Activated naive CD8-positive, alpha-beta T cell treated with anti-CD3 and anti-CD28 coated beads for 36 hours (primary cell): ENCODE measurements at places on chromosomes 4 and X.

GRCh38 chrX:38409289-38409688 lies 56.9 kb downstream of the OTC start:
- no peak for DNase-seq

- no peak for DNase-seq
Observed at GRCh38 chrX:115968436-115969252, 201.9 kb upstream of the AGTR2 start.

DNA sequence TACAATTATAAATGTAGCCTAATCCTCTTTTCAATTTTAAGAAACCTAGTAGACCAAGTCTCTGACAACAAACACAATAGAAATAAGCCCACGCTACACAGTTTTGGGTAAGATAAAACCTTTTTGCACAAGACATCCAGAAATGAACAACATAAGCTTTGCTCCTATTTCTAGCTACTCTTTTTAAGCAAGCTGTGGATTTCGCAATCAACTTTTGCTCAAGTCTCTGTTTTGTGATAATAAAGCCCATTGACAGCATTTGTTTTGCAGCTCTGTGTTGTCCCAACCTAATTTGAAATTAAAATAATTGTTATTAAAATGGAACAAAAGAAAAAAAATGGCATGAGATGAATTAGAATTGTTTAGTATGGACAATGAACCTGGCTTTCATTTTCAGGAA lies 287.9 kb upstream of the PUDP start:
- no peak for DNase-seq

DNA sequence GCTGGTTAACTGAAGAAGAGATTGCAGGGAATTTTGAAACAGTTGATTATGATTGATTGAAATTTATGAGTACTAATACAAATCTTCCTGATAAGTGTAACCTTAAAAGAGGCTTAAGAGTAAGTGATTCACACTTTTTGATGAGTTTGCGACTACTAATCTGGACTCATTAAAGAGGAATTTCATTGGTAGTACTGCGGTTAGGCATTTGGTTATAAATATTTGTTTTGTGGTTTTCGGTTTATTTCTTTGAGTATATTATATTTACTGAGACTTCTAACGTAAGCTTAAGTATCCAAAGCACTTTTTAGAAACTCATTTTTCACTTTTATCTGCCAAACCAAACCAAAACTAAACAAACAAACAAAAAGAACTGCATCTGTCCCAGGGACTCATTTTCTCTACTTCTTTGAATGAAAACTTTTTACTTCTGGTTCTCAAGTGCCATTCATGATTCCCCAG lies 20.7 kb downstream of the SLIT2 start:
- DNase-seq: no peak

DNA sequence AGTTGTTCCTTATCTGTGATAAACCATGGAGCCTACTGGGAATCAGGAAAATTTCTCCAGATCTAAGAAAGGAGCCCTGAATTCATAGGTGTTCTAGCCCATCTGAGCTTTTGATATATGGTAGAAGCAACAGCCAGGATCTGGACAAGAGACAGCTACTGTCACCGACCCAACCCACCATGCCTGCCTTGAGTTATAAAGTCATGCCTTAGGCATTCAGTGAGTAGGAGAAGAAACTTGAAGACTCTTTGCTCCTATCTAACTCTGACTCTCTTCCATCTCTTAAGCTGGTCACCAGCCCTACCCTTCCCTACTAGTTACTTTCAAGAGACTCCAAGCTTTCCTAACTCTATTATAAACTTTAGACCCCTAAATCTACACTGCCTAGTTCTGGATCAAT lies 83.9 kb upstream of the FAM9B start:
- no peak for DNase-seq
